ENCODE measurements at places on chromosomes 2 and 18.

GRCh38 chr2:217069263-217070042, 209.6 kb upstream of the TNP1 start:
- DNase-seq, result no peak

DNA sequence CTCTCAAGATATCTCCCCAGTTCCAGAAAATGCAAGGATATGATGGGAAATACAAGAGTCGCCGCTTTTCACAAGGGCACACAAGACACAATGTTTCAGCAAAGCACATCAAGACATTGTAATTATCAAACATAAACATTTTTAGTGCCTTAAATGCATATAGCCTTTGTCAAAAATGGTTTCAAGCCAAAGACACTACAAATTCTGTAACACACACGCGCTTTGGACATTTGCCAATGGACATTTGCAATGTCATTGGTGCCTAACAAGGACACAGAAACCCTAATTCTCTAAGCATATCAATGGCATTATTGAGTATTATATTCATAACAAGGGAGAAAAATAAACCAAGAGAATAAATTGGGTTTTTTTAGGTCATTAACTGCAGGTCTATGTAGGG, 16.1 kb downstream of the ADD2 start:
- no peak for DNase-seq

GRCh38 chr2:199848389-199849130, 2.4 kb downstream of the FTCDNL1 start:
- DNase-seq, result no peak

DNA sequence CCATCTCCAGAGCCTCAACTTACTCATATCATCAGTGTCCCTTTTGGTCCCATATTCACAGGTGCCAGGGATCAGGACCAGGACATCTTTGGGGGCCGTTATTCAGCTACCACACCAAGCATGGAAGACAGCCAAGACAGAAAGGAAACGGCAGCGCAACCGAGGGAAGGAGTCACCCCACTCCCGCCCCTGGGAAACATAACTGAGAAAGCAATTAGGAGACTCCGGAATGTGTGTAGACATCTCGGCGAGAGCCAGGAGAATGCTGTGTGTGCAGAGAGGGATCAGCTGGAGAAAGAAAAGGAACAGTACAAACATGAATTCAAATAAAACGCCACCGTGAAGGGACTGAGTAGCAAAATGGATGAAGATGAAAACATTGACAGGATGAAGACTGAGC, 13.4 kb upstream of the BOK start:
- no peak for DNase-seq

GRCh38 chr18:31731628-31732027, 29.1 kb downstream of the SLC25A52 start:
- no peak for DNase-seq

- no peak for DNase-seq
These were observed 525.4 kb downstream of the PIK3C3 start for GRCh38 chr18:42480441-42480840.

GRCh38 chr2:171146633-171147032, 14.1 kb downstream of the TLK1 start:
- no peak for DNase-seq

- no peak for DNase-seq
These were observed 3.3 kb downstream of the KCNIP3 start for GRCh38 chr2:95300450-95300849.

DNA sequence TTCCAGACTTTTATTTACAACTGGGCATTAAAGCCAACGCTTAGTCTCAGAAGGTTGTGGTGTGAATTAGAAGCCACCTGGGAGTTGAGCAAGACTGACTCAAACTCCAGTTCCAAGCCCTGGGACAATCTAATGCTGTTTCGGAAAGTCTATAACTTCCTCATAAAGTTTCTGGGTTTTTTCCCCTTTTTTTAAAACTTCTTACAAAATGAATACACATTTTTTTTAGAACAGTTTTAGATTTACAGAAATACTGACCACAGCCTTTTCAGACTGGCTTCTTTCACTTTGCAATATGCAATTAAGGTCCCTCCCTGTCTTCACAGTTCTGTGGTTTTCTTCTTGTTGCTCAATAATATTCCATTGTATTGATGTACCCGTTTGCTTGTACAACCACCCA, 115.9 kb upstream of the TWIST2 start:
- DNase-seq, result no peak

GRCh38 chr2:233519787-233520611, 46.6 kb downstream of the USP40 start:
- DNase-seq, result no peak

DNA sequence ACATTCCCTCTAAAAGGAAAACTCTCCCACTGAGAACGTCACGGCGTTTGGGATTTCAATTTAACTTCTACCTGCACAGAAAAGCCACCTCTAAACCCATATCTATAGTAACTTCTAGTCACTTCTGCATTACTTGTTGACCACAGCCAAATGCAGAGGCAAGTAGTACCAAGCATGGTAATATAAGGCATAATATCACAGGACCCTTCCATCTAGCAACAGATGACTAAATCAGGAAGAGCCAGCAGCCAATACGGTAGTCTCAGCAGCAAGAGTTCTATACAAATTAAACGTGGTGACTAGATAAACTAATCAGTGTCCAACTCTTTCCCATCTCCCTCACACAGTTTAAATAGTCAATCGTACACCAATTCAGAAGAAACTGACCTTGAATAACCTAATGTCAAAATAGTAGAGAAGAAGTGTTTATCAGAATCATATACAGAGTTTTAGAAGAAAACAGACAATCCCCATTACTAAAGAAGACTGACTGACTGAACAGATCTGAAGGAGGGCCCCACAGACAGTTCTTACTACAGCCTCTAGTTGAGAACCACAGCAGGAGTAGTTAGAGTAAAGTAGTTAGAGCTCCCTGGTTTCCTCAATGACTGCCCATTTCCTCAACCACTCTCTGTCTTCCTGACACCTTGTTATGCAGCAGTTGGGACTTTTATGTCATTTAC, 30.0 kb downstream of the MEMO1 start:
- peak; percentile 17 for DNase-seq

DNA sequence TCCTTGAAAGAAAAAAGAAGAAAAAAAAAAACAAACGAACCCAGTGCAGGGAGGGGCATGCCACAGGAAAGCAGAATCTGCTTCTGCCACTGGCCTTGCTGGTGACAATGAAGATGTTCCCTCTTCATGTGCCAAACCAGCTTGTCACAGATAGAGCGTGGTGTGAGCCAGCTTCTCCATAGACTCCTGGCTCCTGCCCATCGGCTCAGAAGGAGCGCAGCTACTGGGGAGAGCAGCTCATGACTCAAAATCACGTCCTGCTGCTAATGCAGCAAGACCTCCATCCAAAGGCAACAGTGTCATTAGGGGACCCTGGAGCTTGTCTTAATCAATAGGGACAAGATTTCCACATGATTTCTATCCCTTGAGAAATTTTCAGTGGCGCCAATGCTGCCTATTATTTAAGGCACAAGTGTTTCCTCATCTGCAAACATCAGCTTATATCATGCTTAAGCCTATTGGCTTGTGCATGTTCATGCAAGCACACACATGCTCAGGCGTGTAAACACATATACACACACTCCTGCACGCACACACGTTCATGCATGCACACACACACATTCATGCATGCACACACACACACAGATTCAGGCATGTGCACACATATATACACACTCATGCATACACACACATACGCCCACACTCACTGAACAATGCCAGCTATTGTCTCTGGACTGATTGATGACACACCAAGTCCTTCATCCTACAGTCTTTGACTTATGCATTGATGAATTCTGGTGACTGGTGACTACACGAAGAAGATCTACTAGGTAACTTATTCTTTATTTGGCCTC, 682.0 kb upstream of the ID2 start:
- no peak for DNase-seq

DNA sequence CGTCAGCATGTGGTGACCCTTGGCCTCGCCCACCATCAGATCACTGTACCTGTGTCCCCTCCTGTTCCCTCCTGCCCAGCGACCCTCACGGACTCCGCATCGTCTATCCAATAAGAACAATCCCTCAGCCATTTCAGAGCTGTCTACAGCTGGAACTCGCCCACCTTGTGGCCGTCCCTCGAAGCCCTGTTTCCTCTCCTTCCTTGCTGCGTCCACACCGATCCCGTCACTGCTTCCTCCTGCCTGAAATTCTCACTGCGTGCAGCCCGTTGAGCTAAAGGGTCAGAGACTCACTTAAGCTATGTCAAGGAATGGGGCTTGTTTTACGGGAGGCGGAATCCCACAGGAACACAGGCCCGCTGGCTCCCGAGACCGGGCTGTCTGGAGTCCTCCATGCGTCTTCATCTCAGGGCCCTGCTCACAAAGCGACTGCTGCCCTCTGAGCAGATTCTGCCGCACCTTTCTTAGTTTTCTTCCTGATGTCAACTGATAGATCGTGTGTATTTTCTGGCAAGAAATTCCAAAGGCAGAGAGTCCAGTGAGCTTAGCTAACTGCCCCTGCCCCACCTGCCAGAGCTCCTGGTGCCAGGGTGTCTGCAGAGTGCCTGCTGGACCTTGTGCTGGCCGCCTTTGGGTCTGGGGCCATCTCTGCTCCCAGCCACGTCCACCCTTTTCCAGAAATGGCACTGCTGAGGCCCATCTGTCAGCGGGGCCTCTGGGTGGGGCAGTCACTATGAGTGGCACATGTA, 35.3 kb downstream of the KLHL29 start:
- DNase-seq, result no peak

DNA sequence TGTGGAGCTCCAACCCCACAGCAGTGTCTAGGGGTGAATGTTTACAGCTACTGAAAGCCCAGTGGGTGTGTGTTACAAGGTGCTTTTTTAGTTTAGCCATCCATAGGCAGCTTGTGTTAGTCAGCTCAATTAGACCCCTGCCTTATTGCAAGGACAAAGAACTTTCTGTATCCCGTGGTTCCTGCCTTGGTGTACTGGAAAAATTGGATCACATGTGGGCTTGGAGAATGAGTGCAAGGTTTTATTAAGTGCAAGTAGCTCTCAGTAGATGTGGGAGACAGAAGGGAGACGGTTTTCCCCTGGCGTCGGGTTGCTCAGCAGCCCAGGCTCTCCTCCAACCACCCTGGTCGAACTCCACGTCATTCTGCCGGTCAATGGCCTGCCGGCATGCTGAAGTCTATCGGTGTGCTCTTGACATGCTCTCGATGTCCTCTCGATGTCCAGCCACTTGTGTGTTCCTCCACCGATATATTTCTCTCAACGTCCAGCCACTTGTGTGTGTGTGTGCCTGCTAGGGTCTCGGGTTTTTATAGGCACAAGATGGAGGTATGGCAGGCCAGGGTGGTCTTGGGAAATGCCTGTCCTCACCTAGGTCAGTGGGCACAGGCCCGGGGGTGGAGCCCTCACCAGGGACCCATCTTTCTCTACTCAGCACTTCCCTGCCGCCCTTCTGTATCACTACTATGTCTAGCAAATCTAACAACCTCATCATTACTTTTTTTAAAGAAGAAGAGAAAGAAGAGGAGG, 13.8 kb downstream of the FANCL start:
- DNase-seq, result no peak

DNA sequence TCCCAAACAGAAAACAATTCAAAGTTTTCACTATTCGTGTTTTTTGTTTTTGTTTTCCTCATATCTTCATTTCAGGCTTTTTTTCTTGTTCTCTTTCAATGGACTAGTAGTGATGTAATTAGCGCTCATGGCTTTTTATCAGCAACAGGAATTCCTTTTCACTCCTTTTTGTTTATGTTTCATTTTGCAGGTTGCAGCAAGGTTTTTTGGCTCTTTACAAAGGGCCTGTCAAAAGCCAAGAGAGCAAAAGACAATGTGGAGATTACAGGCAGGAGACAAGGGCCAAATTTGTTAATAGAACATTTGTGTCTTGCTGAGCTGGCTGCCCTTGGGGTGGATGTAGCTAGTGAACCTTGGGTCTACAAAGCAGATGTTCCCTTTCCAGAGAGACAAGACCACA, 467.4 kb upstream of the CDH20 start:
- no peak for DNase-seq

DNA sequence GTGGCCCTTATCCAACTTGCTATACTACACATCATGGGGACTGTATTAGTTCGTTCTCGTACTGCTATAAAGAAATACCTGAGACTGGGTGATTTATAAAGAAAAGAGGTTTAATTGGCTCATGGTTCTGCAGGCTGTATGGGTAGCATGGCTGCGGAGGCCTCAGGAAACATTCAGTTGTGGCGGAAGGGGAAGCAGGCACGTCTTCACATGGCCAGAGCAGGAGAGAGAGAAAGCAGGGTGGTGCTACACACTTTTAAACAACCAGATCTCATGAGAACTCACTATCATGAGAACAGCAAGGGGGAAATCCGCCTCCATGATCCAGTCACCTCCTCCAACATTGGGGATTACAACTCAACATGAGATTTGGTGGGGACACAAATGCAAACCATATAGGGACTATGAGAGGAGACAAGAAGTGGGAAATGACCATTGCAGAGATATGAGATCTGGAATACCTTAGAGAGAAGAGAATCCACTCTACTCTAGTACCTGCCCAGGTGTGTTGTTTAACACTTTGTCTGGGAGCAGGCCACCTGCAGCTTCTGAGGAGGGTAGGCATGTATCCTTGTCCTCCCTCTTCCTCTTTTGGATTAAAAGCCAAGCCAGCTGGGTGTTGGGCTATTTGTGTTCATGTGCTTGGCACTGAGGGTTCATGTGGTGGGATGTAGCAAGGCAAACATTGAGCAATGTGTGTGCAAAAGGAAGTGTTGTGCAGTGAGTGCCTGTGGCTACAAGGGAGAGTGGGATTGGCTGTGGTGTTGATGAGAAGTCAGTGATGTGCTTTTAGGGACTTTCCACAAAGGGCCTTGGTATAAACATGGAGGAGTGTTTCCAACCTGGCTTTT, 22.8 kb downstream of the TTLL4 start:
- no peak for DNase-seq

- DNase-seq, result no peak
These were observed 15.2 kb downstream of the KIDINS220 start for GRCh38 chr2:8822218-8822617.

DNA sequence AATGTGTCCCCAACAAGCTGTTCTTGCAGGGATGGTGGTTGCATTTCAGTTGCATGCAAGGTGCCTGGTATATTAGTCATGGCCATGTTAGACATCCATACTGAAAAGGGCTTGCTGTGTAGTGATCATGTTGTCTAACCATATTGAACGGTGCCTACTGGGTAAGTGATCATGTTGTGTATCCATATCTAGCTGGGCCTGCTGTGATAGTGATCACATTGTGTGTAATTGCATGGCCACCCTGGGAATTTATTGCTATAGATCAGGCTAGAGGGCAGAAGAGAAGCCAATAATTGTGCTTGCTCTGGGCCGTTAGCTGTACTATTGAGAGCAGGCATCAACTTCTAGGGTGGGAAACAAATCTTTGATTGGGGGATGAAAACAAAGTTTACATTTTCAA, 9.8 kb upstream of the EPC2 start:
- no peak for DNase-seq

GRCh38 chr2:203016716-203017115, 2.0 kb downstream of the NBEAL1 start:
- no peak for DNase-seq

DNA sequence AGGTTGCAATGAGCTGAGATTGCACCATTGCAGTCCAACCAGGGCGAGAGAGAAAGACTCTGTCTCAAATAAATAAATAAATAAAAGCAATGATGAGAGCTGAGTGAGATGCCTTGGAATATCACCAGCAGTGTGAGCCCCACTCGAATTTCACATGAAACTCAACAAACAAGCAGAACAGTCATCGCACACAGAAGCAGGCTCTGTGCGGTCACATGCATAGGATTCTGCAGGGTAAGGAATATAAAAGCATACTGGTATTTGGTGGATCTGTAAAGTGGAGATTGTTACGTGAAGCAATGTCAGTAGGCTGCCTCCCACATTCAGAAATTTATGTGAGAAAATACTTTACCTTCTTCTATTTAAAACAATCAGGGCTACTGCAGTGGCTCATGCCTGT, 18.0 kb upstream of the AP1S3 start:
- no peak for DNase-seq

GRCh38 chr2:178891265-178891958, 84.2 kb upstream of the TTN start:
- DNase-seq, result peak; percentile 28

All from LNCaP clone FGC (cell line).